Spleen (tissue), 13 donors: ENCODE measurements at places on chromosomes 6 and 20.

DNA sequence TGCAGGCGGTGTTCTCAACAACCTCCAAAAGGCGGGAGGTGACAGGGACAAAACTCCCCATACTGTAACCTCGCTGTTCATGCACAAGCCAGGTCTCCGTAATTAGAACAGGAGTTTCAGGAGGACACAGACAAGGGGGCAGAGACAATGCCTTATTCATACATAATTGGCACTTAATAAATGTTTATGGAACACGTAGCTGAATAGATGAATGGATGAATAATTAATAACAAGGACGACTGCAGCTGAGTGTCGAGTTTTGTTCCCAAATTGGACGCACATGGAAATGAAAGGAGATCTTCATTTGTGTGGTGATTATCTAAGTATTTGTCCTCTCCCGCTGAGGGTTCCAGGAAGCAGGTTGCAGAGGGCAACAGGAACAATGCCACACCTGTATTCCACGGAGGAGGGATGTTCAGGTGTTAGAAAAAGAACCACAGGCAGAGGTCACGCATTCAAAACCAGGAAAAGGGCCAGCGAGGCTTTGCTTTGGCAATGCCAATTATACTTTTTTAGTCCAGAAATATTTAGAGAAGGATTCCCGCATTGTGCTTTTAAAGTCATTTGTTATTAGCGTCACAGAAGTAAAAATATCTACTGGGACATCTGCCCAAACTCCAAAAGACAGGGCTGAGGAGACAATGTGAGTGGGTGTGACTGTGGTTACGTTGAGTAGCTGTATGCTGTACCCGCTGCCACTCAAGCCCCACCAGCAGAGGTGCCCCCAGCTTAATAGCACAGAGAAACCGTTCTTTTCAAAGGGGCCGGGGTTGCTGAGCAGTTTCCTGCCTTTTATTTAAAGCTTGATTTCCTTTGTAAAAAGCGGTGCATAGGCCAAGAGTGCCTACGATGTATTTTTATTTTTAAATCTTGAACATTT lies 123.3 kb downstream of the PXDC1 start:
- DNase-seq: no peak

DNA sequence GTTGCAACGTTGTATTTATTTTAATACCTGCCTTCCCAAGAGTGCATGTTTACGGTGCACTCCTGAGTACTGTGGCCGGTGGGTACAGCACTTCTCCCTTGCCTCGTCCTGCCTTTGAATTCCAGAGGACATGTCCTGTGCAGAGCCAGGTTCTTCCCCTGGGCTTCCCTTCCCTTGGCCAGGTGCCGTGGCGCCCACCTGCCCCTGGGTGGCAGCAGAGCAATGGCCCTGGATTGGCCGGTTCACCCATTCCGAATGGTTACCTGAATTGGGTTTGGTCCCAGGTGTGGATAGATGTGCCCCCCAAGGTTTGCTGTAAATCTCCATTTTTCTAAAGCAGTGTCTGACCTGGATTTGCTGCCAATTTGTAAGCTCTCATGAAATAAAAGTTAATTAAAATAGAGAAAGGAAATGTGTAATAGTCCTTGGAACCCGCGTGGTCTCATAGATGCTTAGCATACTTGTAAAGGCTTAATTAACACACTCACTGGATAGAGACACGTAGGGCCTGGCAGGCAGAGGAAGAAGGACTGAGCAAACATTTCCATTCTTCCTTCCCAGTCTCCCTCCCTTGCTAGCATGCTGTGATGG lies 40.6 kb downstream of the DTD1 start:
- no peak for DNase-seq

DNA sequence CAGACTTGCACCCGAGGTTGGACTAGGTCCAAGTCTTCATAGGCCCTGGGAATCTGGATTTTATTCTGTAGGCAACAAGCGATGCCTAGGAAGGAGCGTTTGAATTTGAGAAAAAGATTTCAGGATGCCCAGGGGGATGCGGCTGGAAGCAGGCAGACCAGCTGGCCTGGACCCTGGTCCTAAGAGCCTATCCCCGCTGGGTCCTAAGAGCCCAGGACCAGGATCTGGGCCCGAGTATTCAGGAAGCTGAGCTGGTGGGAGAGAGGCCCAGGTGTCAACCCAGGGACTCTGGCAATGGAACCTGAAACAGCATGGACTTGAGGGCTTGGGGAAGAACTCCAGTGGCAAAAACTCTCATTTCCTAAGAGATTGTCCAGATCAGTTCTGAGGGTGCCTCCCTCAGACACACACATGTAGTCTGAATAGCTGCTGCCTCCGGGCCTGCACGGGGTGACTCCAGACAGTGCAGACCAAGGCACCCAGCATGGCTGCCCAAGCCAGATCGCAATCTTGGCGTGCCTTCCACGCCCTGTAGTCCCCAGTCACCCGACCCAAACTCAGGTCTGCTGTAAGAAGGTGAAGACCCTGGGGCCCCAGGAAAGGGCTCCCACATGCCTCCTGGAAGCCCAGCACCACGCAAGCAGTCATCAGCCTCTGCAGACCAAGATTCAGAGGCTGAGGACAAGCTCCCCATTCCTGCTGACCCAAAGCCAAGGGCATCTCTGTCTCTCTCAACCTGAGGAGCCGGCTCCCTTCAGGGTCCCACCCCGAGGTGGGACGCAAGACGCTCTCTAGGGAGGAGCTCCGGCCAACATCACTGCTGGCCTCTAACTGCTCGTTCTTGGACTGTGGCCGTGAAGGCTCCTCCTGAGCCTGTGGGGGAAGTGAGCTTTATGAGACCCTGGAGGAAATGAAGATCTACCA lies 34.4 kb downstream of the RRBP1 start:
- DNase-seq: peak; percentile 67

DNA sequence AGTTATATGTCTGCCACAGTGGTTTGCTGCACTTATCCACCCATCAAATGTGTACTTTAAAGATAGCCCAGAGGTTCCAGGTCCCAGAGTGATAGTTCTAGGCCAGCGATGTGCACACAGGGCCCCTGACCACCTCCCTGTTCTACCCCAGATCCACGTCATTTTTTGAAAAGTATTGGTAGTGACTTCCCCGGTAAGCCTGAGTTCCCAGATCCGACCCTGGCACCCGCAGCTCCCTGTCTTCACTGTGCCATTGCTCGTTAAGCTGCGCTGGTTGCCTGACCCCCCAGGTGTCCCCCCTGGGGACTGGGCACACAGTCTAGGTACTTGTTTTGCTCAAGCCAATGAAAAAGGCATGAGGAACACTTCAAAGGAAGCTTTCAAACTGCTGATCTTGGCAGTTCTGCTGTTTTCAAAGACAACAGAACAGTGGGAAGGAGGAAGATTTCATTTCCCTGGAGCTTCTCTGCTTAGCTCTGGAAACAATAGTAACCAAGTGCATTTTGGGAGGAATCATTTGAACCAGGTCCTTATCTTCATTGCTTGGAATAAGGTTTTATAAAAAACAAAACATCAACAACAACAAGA lies 116.3 kb upstream of the TAB2 start:
- no peak for DNase-seq

DNA sequence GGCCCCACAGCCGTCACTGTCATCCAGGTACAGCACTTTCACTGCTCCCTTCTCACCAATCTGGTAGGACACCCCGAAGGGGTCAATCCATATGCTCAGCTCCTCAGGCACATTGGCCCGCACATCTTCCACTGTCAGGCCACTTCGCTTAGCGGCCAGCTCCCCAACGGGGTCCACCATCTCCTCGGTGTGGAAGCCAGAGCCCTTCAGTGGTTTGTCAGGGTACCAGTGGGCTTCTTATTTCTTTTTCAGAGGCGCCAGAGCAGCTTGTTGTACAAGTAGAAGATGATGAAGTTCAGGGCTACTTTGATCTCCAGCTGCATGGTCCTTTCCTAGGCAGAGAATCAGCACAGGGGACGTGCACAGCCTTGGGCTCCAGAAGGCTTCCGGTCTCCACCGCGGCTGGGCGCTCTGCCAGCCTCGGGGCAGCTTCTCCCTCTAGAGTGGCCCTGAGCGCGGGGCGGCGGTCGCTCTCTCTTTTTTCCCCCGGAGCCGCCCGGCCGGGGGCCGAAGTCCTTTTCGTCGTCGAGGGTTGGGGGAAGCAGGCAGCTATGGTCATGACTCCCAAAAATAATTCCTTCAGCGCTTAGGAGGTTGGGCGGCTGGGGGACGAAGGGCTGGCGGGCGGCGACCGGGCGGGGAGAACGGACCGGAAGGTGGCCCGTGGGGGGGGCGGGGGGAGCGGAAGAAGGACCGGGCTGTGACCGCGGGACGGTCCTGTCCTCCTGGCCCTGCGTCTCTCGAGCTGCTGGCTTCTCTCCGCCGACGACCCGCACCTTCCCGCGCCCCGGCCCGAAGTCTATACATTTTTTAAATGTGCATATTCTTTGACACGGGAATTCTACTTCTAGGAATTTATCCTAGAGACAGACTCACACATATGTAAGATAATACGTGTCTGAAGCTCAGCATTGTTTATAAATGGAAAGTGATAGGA lies 6.5 kb upstream of the ZSCAN9 start:
- peak; percentile 91 for DNase-seq

DNA sequence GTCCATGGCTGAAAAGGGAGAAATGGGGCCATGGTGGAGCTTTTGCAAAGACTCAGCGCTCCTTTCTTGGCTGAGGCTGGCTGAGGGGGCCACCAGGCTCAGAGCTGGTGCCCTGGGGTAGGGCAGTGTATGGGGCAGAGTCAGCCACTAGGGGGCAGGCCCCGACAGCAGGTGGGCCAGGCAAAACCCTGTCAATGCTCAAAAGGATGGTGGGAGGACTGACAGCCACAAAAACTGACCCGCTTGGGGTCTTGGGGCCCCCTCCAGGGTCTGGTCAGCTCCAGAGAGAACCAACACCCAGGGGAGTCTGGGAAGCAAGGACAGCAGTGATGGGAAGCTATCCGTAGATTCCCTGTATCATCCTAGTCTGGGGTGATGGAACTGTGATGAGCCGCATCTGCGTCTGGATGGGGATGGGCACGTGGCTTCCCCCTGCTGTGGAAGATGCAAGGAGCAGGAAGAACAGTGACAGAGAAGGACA lies 306.9 kb downstream of the DHX35 start:
- peak; percentile 84 for DNase-seq

DNA sequence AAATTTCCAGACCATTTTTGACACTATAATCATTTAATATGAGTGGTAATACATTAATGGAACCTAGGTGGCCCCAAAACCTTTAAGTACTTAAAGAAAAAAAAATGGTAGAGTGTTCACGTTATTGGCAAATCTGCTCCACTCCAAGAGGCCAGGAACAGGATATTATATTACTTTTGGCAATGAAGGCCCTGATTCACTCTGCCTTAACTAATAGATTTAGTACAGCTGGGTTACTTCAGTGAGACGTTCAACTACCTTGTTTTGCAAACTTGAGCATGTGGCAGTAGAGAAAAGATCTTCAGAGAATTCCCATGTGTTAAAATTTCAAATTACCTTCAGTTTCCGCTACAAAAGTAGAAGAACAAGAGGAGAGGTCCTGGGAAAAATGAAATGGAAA lies 12.8 kb downstream of the ADNP start:
- DNase-seq: no peak

DNA sequence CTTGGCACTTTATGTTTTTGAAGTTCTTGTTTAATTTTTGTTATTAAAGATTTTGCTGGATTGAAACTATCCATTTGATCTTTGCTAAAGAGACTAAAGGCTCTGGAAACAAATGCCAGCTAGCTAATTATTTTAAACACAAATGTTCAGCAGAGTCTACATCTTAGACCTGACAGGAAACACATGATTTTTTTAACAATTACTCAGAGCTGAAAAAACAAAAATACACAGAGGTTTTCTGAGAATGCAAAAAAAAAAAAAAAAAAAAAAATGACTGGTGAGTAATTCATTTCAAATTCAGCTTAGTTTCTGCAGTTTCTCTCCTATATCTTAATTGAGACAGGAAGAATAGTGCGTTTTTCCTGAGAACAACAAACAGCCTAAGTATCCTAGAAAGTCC lies 448.0 kb downstream of the TENT5A start:
- DNase-seq: no peak
